ENCODE measurements at places on chromosomes 1 and 21.

DNA sequence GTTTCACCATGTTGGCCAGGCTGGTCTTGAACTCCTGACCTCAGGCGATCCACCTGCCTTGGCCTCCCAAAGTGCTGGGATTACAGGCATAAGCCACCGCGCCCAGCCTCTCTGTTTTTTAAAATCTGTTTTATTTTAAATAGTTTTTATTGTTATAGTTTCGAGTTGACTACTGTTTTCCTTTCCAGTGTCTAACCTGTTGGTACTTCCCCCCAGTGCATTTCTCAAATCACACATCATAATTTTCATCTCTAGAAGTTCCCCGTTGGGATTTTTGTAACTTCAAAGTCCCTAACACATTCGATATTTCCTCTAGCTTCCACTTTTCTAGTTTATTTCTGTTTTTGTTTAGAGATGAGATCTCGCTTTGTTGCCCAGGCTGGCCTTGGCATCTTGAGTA lies 7.5 kb downstream of the HES4 start:
- DNase-seq: no peak

GRCh38 chr1:14733048-14733778 lies 134.7 kb downstream of the KAZN start:
- no peak for DNase-seq

- DNase-seq: no peak
Measured at GRCh38 chr1:106224426-106224825, 832.0 kb upstream of the PRMT6 start.

GRCh38 chr1:230131457-230131856 lies 64.4 kb downstream of the GALNT2 start:
- DNase-seq: no peak

DNA sequence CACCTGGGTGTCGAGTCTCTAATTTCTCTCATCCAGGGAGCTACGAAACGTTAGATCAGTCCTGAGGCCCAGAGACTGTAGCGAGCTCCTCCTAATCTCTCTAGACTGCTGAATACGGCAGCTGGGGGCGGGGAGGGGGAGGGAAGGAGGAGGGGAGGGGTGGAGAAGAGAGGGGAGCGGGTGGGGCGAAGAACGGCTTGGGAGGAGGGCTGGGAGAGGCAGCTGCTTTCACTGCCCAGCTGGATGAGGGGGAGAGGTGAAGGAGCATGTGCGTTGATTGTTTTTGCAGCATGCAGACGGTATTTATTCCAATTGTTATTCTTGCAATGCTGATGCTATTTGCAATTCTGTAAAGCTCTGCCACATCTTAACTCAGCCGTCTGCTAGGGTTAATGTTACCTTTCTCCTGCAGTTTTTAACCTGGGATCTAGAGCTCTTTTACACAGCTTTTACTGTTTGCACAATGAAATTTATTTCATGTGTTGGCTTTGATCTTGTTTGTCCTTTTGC lies 790 bp downstream of the DNAJC6 start:
- DNase-seq: peak; percentile 51

GRCh38 chr1:183466781-183467180 lies 5.5 kb upstream of the SMG7 start:
- DNase-seq: no peak

Measured in heart right ventricle (tissue), 16 donors.